HCT116 (cell line): ENCODE measurements at places on chromosomes 6 and 20. TPM values are rescaled to one million over a fixed set of nuclear protein-coding genes. Genes with fewer than 3 reads are reported as not detected.

- H3K27me3 ChIP-seq, result no peaks in the 10 kb centered on the region
- DNase-seq, result no peak
- H3K27ac ChIP-seq, result no peak overlapping the region
These were observed 47.1 kb downstream of the ASCC3 start for GRCh38 chr6:100833972-100834574.

DNA sequence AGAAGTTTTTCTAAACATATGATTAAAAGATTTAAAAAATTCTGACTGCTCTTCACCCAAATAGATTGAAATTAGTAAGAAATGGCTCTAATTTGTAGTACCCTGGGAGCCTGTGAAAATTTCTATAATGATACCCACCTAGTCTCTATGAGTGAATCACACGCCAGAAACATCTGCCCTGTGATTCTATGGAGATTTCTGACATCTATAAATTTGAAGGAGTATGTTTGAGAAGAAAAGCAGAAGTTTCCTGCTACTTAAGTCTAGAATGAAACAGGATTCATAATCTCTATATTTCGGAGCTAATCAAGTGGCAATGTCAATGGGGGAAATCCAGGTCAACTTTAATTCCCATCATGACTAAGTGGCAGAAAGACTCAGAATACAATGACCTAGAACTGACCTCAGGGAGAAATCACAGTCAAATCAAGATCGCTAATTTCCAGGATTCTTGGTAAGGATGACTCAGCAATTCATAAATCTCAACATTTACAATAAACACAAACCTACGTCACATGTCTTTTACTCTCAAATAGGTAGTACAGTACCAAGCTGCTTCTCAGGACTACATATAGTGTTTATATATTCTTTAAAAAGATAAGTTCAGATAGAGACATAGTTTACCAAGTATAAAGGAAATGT lies 186.2 kb upstream of the TNFAIP3 start:
- DNase-seq, result no peak
- no peak overlapping the region for H3K4me3 ChIP-seq
- H3K27ac ChIP-seq, result no peak overlapping the region
- H3K36me3 ChIP-seq, result no peaks in the 10 kb centered on the region
- H3K4me1 ChIP-seq, result peaks cover 16% of the 10 kb centered on the region
- no peaks in the 10 kb centered on the region for H3K27me3 ChIP-seq

Gene TRIM10
- 0.98 TPM for total RNA-seq

- H3K36me3 ChIP-seq, result no peaks in the 10 kb centered on the region
- H3K27ac ChIP-seq, result no peak overlapping the region
- no peaks in the 10 kb centered on the region for H3K27me3 ChIP-seq
- no peak for DNase-seq
- H3K4me3 ChIP-seq, result no peak overlapping the region
- H3K4me1 ChIP-seq, result no peaks in the 10 kb centered on the region
These were observed 143.0 kb downstream of the SAMD5 start for GRCh38 chr6:147651249-147652063.

Gene KHDC1L
- total RNA-seq, result 5.4 TPM

Gene TMEM244
- total RNA-seq, result not detected

DNA sequence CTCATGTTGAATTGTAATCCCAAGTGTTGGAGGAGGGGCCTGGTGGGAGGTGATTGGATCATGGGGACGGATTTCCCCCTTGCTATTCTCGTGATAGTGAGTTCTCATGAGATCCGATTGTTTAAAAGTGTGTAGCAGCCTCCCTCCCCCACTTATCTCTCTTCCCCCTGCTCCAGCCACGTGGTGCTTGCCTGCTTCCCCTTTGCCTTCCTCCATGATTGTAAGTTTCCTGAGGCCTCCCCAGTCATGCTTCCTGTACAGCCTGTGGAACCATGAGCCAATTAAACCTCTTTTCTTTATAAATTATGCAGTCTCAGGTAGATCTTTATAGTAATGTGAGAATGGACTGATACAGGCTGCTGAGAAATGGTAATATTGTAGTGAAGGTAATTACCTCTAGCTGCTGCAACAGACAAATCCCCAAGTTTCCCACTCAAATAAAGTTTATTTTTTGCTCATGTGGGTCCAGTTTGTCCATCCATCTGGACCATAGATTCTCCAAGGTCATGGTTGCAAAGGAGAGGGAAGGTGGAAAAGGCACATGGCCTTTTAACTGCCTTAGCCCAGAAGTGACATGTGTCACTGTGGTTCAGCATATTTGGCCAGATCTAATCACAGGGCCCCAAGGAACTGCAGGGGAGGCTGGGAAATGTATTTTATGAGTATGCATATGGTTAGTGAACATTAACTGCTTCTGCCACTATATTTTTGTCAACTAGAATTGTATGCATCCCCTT lies 89.2 kb downstream of the TRMT11 start:
- H3K4me3 ChIP-seq, result no peak overlapping the region
- no peaks in the 10 kb centered on the region for H3K4me1 ChIP-seq
- no peak for DNase-seq
- H3K27ac ChIP-seq, result no peak overlapping the region
- H3K36me3 ChIP-seq, result no peaks in the 10 kb centered on the region

DNA sequence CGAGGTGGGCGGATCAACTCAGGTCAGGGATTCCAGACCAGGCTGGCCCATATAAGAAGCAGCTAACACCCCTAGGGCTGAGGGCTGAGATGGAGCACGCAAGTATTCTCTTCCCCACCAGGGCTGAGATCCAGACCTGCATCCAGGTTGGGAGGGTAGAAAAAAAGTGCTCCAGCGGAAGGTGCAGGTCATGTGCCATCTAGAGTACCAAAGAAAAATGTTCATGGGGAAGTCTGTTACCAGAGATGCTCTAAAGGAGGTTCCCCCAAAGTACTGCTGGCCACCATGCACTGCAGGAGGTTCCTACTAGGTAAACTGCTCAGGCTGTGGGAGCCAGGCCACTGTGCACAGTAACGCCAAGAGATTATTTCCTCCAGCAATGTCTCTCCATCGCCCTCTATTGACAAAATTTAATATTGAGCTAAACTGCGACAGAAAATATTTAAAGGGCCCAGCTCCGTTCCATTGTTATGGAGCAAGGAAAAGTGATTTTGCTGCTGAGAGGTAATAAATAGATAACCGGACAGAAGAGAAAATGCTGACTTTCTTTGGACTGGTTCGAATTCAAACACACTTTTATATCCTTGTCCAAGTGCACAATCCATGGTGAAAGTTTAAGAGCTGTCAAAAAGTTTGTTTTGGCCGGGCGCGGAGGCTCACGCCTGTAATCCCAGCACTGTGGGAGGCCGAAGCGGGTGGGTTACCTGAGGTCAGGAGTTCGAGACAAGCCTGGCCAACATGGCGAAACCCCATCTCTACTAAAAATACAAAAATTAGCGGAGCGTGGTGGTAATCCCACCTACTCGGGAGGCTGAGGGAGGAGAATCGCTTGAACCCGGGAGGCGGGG lies 159.9 kb downstream of the OR2B2 start:
- peak; percentile 81 for DNase-seq
- H3K27me3 ChIP-seq, result no peaks in the 10 kb centered on the region
- peak overlapping the region; percentile 59 for H3K27ac ChIP-seq

Gene HRH3
- total RNA-seq, result not detected

DNA sequence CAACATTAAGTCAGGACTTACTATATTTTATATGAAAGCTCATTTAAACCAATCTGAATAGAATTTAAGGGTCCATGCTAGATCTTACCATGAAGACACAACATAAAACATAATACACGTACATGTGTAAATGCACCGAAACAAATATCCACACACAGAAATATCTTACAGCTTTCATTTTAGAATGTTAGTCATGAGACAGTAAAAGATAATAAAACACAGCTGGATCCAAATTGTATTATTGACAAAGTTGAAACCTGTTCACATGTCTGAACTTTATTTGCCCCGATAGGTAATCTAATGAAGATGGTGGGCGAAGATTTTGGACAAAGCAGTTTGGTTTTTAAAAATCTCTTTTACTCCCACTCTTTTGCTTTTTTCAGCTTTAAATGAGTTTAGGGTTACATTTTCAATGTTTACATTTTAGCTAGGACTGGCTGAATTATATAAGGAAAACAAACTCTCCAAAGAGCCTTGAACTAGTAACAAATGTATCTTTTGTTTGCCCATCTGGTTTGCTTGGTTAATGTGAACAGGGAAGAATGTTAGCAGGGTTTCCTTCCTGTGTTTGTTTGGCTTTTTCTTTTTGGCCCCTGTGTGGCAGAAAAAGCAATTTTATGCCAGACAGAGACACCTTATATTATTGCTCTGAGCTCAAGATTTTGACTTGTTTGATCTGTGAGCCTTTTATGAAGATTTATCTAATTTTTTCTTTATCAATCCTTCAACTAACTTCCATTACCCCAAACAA lies 5.1 kb upstream of the TMEM181 start:
- H3K27me3 ChIP-seq, result no peaks in the 10 kb centered on the region
- H3K36me3 ChIP-seq, result no peaks in the 10 kb centered on the region
- H3K4me1 ChIP-seq, result no peaks in the 10 kb centered on the region
- no peak for DNase-seq

GRCh38 chr6:150286912-150287311 lies 81.9 kb upstream of the IYD start:
- DNase-seq, result no peak
- H3K4me3 ChIP-seq, result no peak overlapping the region
- H3K36me3 ChIP-seq, result no peaks in the 10 kb centered on the region
- H3K27me3 ChIP-seq, result no peaks in the 10 kb centered on the region
- no peak overlapping the region for H3K27ac ChIP-seq

DNA sequence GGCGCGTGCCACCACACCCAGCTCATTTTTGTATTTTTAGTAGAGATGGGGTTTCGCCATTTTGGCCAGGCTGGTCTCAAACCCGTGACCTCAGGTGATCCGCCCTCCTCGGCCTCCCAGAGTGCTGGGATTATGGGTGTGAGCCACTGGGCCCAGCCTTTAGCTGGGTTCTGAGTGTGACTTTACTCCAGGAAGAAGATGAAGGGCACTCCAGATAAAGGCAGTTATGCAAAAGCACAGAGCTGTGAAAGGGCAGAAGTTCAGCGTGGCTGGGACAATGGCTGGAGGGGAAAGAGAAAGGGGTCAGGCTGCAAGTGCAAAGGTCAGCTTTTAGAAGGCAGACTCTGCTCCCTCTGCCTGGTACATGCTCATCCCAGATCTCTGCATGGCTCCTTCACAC lies 39.7 kb downstream of the MAP3K5 start:
- DNase-seq, result no peak
- no peaks in the 10 kb centered on the region for H3K27me3 ChIP-seq
- H3K27ac ChIP-seq, result no peak overlapping the region
- H3K4me1 ChIP-seq, result no peaks in the 10 kb centered on the region
- H3K4me3 ChIP-seq, result no peak overlapping the region
- no peaks in the 10 kb centered on the region for H3K36me3 ChIP-seq

GRCh38 chr20:710780-711450 lies 35.3 kb upstream of the SCRT2 start:
- no peak for DNase-seq
- H3K27ac ChIP-seq, result no peak overlapping the region
- no peaks in the 10 kb centered on the region for H3K27me3 ChIP-seq

Gene GRIK2
- 0.64 TPM for total RNA-seq
